Choroid plexus epithelial cell (primary cell): ENCODE measurements at places on chromosomes 2 and 18.

GRCh38 chr2:199814817-199815211, 36.2 kb downstream of the FTCDNL1 start:
- DNase-seq = no peak

- no peak for DNase-seq
These were observed 123.5 kb downstream of the ZNF516 start for GRCh38 chr18:76371301-76372203.

DNA sequence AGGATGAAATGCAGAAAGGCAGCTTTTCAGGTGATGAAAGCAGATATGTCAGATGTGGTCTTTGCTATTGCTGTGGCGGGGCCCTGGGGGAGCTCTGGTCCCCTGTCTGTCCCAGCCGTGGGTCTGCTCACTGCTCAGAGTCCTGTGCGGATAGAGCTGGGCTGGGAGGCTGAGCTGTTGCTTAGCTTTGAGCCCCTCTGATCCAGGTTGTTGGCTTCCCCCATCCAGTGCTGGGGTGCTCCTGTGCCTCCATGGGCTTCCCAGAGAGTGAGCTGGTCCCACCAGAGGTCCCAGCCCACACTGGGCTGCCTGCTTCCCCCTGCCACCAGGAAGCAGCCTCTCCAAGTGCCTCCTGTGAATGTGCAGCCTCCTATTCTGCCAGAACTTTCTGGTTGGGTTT, 55.4 kb downstream of the SH3RF3 start:
- DNase-seq = no peak

DNA sequence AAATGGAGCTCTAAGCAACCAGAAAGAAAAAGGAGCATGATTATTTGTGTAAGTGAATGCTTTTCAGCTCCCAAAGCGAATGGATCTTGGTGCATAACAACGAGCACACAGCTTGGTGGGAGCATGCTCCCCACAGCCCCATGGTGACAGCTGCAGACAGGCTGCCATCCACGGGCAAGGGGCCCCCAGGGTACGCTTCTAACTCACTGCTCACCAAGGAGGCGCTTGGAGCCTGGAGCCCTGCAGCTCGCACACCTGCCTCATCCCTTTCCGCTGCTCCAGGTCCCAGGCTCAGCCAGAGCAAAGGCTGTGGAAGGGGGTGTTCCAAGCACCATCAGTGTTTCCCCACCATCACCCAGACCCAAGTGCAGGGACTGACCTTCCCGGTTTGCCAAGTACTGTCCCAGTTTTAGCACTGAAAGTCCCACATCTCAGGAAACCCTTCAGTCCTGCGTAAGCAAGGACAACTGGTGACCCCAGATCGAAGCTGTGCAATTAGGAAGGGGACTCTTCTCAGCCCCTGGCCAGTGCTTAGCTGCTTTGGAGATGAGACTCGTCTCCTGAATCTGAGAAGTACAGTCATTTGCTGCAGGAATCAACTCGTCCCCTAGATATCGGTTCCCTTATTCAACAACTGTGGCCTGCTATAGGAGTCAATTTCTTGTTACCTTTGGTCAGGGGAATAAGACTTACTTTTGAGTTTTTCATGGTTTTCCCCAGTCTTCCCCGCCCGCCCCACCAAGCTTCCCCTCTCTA, 50.0 kb upstream of the ATG16L1 start:
- DNase-seq = no peak

GRCh38 chr18:13374096-13374467, 155.5 kb downstream of the LDLRAD4 start:
- no peak for DNase-seq

DNA sequence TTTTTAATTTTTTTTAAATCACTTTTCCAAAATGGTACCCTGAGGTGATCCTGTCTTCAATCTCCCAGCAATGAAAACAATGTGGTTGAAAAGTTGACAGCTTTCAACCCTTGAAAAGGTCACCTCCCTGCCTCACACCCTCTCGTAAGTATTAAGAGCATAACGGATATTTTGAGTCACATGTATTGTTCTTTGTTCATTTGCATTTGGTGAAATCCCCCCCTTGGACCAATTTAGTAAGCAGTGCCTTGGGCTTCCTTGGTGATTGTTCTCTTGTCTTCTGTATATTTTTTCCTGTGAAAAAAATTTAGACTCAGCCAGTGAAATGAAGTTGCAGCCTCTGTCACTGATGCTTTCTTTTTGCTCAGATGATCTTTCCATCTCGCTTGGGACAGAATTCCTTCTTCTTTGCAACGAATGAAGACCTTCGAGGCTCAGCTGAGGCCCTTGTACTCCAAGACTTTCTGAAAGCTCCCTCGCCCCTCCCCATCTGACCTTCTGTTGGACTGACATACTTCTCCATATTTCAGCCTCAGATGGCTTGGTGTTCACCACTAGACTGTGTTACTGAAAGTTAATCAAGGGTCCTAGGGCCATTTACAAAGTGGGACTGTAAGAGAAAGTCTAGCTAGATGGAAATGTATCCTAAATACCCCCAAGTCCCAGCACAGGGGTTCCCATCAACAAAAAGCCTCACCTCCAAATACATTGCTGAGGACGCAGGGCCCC, 158.4 kb downstream of the BCL2 start:
- no peak for DNase-seq

DNA sequence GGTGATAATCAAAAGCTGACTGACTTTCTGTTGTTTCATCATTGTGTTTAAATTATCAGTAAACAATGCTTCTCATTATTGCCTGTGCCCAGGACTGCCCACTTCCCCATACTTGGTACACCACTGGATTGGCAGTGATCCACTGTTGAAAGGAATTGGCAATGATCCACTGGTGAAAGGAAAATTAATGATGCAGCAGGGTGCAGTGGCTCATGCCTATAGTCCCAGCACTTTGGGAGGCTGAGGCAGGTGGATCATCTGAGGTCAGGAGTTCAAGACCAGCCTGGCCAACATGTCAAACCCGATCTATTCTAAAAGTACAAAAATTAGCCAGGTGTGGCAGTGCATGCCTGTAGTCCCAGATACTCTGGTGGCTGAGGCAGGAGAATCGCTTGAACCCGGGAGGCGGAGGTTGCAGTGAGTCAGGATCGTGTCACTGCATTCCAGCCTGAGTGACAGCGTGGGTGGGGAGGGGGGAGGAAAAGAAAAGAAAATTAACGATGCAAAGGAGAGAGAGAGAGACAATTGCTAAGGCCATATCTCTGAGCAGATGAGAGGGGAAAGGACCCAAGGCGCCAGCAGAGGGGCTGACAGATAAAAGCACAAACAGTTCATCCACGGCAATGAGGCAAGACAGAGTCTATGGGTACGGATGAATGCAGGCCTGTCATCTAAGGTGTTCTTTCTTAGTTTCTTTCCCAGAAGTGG, 10.2 kb upstream of the GTF2A1L start:
- no peak for DNase-seq

DNA sequence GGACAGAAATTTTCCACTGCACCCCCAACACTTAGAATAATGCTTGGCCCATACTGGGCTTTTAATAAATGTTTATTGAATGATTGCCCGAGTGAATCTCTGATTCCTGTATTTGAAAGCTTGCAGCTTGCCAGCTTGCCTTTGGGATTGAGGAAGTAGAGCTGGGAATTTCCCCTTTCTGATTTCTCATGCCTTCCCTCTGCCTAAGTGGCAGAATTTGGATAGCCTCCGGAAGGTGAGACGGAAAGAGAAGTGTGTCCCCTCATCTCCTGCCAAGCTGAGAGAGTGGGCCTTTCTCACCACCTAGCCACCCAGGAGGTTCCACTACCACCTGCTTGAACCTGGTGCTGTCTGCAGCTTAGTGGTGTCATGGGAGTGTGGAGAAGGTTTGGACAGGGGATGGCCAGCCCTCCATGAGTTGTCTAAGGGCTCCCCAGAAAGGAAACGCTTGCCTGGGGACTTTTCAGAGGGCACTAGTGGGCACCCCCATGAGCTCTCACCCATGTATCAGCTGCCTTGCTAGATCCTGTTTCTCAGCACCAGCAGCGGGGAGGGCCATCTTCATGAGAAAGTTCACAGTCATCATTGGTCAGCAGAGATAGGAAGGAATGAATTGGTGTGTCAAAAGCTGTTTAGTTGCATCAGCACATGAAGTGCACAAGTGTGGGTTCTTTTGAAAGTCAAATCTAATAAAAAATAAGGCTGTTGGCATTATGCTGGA, 8.6 kb upstream of the NCOA1 start:
- no peak for DNase-seq

DNA sequence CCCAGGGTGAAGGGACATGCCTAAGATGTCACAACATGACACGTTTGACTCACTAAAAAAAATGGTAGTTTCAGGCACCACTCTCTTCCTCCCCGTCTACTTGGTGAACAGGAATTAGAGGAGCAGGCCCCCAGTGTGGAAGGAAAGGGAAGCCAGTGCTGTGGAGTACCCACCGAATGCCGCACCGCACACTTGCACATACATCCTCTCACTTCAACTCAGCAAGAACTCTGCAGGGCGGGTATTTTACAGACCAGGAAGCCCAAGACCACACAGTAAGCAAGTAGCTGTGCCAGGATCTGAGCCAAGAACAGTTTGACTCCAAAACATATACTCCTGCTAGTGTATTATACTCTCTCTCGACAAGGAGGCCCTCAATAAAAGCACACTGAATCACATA, 69.8 kb downstream of the BCL2 start:
- DNase-seq = peak; percentile 67

GRCh38 chr2:239517686-239518085, 116.9 kb upstream of the HDAC4 start:
- DNase-seq = no peak
